ENCODE measurements at places on chromosomes 1 and 21.

GRCh38 chr1:115099693-115100050, 10.4 kb upstream of the TSPAN2 start:
- no peak for DNase-seq

DNA sequence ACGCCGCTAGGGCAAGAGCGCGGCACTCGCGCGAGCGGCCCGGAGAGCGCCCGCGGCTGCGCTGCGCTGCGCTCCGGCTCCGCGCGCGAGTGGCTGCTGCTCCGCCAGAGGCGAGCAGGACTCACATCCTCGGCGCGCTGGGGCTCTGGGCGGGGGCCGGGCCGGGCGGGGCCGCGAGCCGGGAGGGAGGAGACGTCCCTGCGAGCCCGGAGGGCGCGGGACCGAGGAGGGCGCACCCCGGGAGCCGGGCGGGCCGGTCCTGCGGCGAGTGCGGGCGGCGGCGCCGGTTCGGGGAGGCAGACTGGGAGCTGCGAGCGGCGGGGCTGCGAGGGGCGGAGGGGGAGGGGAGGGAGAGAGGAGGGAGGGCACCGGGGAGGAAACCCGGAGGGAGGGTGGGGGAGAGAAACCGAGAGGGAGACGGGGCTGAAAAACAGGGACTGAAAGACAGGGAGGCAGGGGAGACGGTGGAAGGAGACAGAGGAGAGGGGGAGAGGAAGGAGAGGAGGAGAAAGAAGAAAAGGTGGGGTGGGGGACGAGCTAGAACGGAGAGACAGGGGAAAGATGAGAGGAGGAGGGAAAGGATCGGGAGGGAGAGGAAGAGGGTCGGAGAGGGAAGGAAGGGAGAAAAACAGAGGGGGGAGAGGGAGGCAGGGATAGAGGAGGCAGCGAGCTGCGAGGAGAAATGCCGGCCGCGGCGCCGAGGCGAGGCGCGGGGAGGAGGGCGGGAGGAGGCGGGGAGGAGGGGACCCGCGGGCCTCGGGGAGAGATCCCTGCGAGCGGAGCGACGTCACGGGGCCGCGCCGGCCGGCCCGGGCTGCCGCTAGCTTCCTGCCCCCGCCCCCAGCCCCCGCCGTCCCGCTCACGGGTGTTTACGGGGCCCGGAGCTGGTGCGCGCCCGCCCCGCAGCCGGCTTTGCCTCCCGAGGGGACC, at the start of gene CAMK2N1:
TSS of gene CAMK2N1 (minus strand) at position 684 of the 930 bp plus-strand sequence. CDS start 831 bp downstream, outside the sequence.
- DNase-seq, result peak; percentile 37

GRCh38 chr21:35852820-35853219, 207.5 kb downstream of the SETD4 start:
- DNase-seq, result no peak

- no peak for DNase-seq
Observed at GRCh38 chr1:200336901-200337391, 72.9 kb downstream of the ZNF281 start.

GRCh38 chr1:200947059-200947566, 52.4 kb downstream of the INAVA start:
- no peak for DNase-seq

DNA sequence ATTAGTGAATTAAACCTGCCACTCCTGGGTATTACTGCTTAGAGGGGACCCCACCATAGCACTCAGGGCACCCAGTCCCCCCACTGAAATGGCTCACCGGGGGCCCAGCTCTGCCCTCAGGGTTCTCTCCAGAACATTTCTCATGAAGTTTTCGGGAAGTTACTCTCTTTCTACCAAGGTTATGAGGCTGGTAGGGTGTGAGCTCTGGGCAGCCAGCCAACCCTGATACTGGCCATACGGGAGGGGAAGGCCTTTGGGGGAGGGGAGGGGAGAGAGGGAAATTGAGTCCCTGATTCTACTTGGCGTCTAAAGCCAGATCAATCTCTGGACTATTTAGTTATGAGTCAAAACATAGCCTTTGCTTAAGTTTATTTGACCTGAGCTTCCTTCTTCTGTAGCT, 12.9 kb upstream of the PDE9A start:
- no peak for DNase-seq

DNA sequence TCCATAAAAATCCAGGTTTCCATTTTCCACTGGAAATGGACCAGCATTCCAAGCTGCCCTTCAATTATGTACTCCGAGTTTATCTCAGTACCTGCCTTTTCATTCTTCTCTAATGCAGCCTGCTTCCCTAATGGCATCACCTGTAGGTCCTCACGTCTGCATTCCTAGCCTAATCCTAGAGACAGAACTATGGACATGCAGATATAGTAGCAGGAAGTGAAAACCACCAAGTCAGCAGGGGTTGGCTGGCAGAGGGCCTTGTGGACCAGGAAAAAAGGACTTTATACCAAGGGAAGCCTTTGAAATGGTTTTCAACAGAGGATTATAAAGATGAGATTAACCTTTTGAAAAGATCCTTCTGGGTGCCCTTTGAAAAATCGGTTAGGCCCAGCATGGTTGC, 135.7 kb upstream of the L1TD1 start:
- no peak for DNase-seq

- DNase-seq, result no peak
Observed at GRCh38 chr1:208110296-208110695, 133.9 kb downstream of the PLXNA2 start.

DNA sequence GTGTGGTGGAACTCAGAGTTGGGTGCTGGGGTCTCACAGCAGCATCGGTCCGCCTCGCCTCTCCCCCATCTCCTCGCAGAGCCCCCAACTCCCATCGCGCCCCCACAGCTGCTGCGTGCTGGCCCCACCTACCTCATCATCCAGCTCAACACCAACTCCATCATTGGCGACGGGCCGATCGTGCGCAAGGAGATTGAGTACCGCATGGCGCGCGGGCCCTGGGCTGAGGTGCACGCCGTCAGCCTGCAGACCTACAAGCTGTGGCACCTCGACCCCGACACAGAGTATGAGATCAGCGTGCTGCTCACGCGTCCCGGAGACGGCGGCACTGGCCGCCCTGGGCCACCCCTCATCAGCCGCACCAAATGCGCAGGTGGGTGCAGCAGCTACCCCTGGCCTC, 24.2 kb downstream of the PTPRU start:
- DNase-seq, result no peak

DNA sequence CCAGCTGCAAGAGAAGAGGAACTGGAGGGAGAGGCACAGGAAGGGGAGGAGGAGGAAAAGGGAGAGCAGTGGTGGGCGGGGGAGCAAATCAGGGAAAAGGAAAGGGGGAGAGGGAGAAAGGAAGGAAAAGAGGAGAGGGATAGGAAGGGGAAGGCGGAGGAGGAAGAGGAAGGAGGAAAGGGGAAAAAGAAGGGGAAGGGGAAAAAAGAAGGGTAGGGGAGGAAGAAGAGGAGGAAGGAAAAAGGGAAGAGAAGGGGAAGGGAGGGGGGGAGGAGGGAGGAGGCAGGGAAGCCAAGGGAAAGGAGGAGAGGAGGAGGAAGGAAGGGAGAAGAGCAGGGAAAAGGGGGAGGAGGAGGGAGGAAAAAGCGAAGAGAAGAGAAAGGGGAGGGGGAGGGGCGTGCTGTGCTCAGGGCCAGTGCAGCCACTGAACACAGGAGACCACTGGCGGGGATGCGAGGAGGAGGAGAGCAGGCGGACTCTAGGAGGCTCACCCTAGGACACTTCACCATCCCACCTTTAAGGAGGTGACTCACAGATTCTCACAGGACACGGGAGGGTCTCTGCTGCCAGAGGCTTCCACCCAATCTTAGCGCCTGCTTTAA, 33.1 kb downstream of the PGBD5 start:
- no peak for DNase-seq

GRCh38 chr1:234495231-234495990, 16.4 kb upstream of the TARBP1 start:
- DNase-seq, result no peak

DNA sequence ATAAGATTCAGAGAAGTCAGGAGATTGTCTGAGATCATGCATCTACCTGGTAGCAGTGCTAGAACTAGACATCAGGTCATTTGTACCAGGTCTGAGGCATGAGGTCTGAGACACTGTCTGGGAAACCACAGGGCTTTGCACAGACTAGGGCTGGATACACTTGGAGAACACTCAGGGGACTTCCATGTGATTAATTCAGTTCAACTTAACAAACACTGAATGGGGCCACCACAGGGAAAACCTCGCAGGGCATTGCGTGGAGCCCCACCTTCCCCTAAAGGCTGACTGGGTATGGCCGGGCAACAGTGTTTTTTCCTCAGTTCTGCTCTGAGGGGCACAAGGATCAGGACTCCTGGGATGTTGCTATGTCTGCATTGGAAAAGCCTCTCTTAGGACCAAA, 86.5 kb upstream of the WARS2 start:
- DNase-seq, result no peak

- no peak for DNase-seq
Observed at GRCh38 chr1:56202186-56202585, 377.2 kb downstream of the PLPP3 start.

- DNase-seq, result no peak
Observed at GRCh38 chr1:231958448-231958847, 331.9 kb downstream of the DISC1 start.

DNA sequence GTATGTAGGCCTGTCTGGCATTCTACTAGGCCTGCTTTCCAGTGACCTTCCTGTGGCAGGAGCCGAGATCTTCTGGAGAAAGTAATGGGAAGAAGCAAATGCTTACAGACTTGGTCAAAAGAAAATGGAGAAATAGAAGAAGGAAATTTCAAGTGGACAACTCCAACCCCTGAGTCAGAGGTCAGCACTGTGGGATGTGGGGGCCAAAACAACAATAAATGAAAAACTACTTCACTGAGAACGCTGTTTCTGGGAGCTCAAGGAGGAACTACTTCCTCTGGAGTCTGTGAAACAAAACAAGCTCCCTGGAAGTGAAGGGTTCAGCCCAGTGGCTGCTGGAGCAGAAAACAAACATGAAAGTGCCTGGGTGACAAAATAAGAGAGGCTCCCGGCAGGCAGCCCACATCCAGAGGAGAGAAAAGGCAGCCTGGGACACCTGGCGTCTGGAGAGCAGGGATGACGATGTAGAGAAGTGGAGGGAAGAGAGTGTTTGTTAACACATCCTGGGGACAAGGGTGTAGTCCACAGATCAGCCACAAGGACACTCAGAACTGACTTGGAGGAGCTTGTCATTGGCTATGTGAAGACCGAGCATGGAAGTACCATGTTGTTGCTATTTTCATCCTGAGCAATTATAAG, 355.2 kb downstream of the SMYD3 start:
- DNase-seq, result no peak

DNA sequence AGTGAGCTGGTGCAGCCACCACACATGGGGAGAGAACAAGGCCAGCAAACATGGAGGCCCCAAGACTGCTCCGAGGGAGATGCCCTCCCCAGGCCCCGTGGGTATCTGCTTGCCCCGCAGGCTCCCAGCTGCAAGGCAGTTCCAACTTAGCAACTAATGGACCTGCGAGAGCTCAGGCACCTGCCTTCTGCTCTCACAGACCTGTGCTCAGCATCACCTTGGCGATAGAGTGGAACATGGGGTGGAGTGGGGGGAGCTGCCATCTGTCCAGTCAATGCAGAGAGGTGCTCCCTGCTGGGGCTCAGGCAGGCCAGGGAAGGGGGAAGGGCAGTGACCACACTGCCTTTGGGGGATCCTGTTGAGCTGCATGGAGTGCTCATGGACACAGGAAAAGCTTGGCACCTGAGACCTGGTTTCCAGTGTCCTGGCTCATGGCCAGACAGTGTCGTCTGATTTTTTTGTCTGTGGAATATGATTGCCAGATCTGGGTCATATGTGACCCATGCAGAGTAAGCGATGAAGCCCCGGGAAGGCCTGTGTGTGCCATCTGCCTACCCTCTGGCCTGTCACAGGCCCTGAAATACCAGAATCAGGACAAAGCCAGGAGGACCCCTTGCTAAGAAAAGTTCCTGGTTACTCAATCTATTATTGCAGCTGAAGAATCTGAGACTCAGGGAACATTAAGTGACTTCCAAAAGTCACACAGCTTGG, 39.9 kb upstream of the TENT5C start:
- no peak for DNase-seq

DNA sequence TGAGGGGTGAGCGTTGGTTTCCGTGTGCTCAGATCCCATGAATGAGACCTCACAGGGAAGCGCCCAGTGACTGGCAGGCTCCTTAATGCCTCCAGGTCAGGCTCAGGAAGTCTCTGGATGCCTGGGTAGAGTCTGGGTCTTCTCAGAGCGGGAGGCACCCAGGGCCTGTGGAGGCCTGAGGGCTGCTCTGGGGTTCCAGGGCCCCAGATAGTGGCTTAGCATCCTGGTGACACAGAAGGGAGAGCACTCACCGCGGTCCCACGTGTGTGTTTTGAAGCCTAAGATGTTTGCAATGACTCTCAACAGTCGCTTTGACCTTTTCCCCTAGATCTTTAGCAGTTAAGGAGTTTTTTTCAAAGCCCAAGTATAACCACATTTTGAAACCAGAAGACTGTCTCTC, 25.0 kb downstream of the PRMT2 start:
- DNase-seq, result no peak

- DNase-seq, result no peak
Observed at GRCh38 chr1:64601207-64601606, 131.3 kb downstream of the CACHD1 start.

- DNase-seq, result no peak
Observed at GRCh38 chr1:224294775-224295174, 35.2 kb downstream of the NVL start.

DNA sequence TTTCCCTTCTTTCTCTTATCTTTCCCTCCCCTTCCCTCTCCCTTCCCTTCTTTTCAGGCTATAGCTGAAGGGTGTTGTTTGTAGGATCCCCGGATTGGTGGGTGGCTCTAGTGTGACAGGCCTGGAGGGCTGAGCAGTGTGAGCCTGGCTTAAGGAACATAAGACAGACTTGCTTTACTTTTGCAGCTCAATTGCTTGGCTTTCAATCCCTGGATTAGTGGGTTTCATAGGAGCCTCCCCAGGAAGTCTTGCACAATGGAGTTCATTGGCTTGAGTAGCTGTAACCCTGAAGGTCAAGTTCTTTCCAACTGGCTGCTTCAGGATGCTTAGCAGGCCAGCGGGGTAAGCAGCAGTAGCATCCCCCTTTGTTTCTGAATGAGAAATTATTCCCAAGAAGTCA, 126.7 kb downstream of the CAMTA1 start:
- DNase-seq, result no peak

DNA sequence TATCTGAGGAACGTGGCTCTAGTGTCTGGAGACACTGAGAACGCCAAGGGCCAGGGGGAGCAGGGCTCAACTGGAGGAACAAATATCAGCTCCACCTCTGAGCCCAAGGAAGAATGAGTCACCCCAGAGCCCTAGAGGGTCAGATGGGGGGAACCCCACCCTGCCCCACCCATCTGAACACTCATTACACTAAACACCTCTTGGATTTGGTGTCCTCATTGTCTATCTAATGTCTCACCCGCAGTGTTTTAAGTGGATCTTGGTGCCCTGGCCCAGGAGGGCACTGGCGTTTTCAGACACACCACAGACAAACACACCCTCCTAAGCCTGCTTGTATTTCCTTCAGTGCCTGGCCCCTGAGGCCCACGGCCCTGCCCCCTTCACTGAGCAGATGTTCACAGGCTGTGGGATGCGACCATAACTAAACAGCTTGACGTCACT, 2.2 kb upstream of the FALEC start:
- DNase-seq, result no peak

- peak; percentile 34 for DNase-seq
Observed at GRCh38 chr1:232876506-232877364, 71.5 kb downstream of the MAP10 start.

- no peak for DNase-seq
Observed at GRCh38 chr1:167881786-167882185, 32.1 kb downstream of the ADCY10 start.

Data from stimulated activated CD4-positive, alpha-beta T cell treated with anti-CD3 and anti-CD28 coated beads, Interleukin-4, amount 100 ng/mL, for 48 hours (primary cell).